ENCODE measurements at places on chromosomes 1 and 21.

- no peak for DNase-seq
These were observed 7.9 kb upstream of the AQP10 start for GRCh38 chr1:154313066-154313356.

DNA sequence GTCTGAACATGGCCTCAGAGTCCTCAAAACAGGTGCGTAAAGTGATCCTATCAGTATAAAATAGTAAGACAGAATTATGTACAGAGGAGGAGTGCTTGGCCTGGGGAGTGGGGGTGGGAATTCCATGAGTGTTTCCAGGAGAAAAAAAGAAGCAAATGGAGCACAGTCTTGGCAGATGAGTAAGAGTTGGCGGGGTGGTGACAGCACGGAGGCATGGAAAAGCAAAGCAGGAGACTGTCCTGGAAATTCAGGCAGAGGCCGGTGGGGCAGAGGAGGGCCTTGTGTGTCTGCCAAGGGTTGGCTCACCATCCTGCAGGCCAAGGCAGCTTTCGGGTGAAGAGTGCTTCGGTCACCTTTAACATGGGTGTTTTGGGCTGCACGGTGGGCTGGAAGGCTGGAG, 63.4 kb downstream of the OPTC start:
- DNase-seq = no peak

DNA sequence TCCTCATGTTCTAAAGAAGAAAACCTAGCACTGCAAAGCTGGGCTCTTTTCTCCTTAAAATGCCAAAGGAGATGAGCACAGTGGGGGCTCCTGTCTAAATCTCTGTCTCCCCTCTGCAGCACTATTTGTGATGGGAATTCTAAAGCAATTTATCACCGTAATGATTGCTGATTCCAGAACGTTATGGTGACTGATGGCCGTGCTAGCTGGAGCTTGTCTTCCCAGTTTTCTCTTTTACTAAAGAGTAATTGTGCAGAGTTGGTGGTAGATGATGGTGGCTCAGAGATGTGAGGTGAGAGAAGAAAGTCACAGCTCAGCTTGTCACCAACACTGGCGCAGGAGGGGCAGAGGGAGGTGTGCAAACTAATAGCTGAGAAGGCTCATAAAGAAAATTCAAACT, 60.7 kb upstream of the ATP2B4 start:
- no peak for DNase-seq

DNA sequence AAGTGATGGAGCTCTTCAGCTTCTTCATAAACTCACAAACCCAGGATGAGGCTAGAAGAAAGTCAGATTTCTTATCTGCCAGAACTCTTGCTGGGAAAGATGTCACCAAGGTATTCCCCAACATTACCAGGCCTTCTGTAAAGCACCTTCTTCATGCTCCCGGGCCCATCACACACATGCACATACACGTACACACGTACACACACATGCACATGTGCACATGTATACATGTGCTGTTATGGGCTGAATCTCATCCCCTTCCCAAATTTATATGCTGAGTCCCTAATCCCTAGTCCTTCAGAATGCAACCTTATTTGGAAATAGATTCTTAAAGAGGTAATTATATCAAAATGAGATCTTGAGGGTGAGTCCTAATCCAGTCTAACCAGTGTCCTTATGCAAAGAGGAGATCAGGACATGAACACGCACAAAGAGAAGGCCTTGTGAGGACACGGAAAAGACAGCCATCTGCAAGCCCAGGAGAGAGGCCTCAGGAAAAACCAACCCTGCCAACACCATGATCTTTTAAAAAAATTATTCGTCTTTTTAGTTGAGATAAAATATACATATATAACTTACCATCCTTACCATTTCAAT, 76.4 kb upstream of the LYST start:
- DNase-seq = no peak

DNA sequence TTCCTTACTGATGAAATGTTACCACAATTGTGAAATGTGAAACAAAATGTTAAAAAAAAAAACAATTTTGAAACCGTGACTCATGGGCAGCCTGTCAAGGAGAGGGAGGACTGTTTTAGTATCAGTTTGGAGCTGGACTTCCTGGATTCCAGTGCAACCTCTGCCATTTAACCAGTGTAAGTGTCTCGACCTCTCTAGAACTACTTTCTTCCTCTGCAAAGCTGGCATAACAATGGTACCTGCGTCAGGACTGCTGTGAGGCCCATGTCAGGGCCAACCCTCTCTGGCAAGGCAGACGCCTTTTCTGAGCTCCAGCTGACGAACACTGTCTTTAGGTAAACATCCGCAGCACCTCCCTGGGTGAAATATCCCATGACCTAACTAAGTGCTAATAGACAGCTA, 20.9 kb downstream of the URB1 start:
- DNase-seq = no peak

DNA sequence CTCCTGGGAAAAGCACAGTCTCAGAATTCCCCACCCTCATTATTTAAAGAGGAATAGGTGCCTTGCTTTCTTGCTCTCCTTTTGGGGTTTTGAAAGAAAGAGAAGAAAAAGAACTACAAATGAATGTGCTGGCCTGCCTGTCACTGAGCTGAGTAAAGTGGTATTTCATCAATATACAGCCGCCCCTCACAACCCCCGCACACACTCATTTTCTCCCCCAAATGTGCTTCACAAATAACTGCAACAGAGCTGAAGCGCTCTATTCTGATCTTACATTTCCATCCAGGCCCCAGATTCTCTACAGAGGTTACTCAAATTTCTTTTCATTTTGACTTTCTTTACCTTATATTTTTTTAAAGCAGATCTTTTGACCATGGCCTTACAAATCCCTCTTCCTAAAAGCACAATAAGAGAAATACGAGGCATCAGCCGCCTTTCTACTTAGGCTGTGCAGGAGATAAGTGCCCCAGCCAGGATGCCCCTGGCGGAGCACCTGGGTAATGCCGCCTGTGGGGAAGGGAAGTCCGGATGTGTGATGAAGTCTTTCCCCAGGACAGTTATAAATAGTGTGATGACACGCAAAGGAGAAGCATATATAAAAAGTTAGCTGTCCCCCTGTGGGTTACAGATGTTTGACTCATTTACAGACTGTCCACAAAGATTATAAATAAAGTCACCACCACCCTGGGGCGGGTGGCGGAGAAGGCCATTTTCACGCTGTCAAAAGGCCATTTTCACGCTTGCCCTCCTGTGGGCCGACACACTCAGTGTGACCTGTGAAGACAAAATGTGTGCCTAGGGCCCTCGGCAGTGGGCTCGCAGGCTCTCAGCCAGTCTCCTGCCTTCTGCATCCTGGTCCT, 6.5 kb downstream of the KCNN3 start:
- no peak for DNase-seq

DNA sequence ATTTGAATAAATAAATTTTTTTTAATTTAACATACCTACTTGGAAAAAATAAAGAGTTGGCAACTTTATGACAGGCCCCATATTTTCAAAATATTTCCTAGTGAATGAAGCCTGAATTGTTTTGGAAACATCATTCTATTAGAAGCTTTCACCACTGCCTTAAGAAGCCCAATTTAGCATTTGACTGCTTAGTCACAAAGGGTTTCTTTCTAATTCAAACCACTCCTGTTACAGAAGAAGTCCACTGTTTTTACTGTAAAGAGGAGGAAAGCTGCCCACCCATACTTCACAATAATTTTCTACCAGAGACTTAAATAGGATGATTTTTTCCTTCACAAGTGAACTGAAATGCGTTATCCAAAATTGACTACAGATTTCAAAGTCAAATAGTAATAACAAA, 534.6 kb upstream of the PTBP2 start:
- no peak for DNase-seq

DNA sequence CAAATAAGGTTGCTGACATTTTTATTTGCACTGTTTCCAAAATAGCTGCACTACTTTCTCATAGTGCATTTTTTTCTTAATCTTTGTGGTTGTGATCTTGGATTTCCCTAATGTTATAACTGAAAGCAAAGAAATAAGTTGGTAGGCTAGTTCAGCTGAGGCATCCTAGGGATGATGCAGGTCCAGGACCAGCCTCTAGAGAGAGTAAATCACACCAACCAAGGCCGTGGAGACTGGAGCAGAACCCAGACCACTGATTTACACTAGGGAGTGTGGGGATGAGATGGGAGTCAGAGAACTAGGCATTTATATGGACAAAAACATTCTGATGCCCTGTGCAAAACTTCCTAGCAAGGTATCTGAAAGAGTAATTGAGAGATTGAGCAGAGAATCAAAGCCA, 104.5 kb downstream of the URB2 start:
- DNase-seq = no peak

DNA sequence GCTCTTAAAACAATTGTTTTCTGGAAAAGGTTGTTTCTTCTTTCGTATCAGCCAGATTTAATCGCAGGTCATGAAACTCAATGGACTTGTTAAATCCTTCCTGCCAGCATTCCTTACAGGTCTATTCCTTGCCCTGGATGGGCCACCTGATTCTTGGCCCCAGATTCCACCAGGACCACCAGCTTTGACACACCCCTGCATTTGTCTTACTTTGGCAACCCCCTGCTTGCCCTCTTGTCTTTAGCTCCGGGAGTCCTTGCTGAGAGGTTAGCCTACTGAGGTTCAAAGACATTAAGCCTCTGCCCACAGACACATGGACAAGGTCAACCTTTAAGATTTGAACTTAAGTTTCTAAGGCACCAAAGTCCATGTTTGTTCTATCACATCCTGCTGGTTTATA, 27.1 kb upstream of the DAB1 start:
- no peak for DNase-seq

GRCh38 chr1:242468784-242469183, 55.7 kb downstream of the PLD5 start:
- no peak for DNase-seq

GRCh38 chr1:22763487-22764200, 53.0 kb downstream of the EPHB2 start:
- no peak for DNase-seq

- no peak for DNase-seq
These were observed 25.7 kb downstream of the PLXNA2 start for GRCh38 chr1:208218237-208219097.

- no peak for DNase-seq
These were observed 77.3 kb downstream of the UBIAD1 start for GRCh38 chr1:11350265-11350664.

- DNase-seq = no peak
These were observed 112.9 kb upstream of the F3 start for GRCh38 chr1:94654459-94654858.

DNA sequence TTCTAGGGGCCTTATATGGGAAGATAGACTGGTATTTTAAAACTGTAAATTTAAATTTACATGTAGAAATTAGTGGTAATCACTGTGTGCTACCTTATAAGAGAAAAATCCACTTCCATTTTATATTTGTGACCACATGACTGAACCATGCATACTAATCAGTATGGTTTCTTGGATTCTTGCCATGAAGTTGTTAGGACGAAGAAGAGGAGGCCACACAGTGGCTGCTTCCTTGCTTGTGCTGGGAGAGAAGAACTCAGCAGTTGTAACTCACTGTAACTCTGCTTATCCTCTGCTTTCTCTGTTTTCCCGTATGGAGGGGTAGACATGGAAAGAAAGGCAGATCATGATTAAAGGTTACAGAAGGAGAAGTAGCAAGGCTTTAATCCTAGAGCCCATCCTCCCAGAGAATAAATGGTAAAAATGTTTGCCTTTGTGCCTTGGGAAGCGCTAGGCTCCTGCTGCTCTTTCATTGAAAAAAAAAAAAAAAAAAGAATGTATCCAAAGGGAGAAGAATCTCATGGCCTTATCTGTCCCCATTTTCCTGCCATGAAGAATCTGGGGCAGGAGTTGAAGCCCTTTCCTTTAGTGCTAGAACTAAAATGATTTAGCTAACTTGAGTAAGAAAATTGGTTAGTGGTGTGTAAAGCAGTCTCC, 32.4 kb downstream of the KCTD3 start:
- no peak for DNase-seq

GRCh38 chr1:113401728-113402127, 11.4 kb downstream of the MAGI3 start:
- DNase-seq = no peak

GRCh38 chr1:237851210-237851845, 39.4 kb downstream of the ZP4 start:
- no peak for DNase-seq

DNA sequence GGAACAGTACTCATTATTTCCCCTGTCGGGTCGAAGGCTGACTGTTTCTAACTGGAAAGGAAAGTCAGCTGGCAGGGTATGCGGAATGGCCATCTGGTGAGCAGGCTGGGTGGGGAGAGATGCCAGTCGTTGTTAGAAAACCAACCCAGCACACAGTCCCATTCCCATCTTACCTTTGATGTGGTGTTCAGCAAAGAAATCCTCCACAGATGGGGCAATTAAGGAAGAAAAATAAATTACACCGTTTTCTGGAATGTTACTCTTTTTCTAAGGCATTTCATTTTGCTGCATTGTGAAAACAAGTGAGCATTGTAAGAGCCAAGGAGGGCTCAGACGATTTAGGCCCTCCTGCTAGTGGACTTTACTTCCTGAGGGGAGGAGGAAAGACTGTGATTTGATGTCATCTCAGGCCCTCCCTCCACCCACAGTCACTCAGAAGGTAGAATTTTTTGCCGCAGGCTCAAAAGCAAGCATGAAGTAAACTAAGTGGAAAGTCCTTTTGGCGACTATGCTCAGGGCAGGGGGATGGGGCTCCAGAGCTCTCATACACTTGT, at the start of gene SLC16A4:
Gene SLC16A4 (minus strand): TSS at position 335 of the 554 bp plus-strand sequence. CDS start 1,703 bp downstream, outside the sequence.
- DNase-seq = no peak

DNA sequence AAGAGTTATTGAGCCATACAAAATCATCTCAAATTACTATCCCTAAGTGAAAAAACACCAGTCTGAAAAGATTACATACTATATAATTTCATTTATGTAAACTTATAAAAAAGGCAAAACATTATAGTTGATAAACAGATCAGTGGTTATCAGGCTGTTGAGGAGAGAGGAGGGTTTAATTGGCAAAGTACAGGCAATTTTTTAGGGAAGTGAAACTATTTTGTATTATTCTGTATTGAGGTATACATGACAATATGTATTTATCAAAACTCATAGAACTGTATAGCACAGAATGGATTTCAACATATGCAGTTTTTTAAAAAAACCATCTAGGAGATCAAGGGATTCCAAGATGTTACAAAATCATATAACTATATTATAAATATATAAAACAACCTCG, 403.7 kb downstream of the LTN1 start:
- no peak for DNase-seq

GRCh38 chr1:151479462-151479861, 20.2 kb upstream of the POGZ start:
- no peak for DNase-seq

GRCh38 chr1:13733711-13734110, 33.7 kb downstream of the PRDM2 start:
- DNase-seq = no peak

All from stimulated activated CD8-positive, alpha-beta memory T cell treated with anti-CD3 and anti-CD28 coated beads, Interleukin-4, amount 100 ng/mL, for 1 hour (primary cell).